ENCODE measurements at places on chromosomes 7 and 10. TPM values are rescaled to one million over a fixed set of nuclear protein-coding genes. Genes with fewer than 3 reads are reported as not detected.

BEND7 gene
- not detected for total RNA-seq

MLLT10 gene
- 38.4 TPM for total RNA-seq

SLC26A3 gene
- total RNA-seq, result not detected

CDC14C gene
- not detected for total RNA-seq

NEUROD6 gene
- total RNA-seq, result not detected

PNLIP gene
- total RNA-seq, result not detected

FAM25G gene
- not detected for total RNA-seq

DENND2A gene
- not detected for total RNA-seq

GPR85 gene
- not detected for total RNA-seq

IFIT3 gene
- total RNA-seq, result 0.80 TPM

CCL24 gene
- not detected for total RNA-seq

RADIL gene
- total RNA-seq, result 0.17 TPM

EPO gene
- 0.15 TPM for total RNA-seq

Data from activated CD8-positive, alpha-beta memory T cell treated with anti-CD3 and anti-CD28 coated beads for 36 hours (primary cell).